ENCODE measurements at places on chromosomes 11 and 22.

GRCh38 chr22:43731988-43732387 is 80.1 kb downstream of the EFCAB6 start:
- DNase-seq = no peak

GRCh38 chr11:69948256-69949141 is 129.3 kb upstream of the FGF3 start:
- DNase-seq = no peak

- no peak for DNase-seq
Observed at GRCh38 chr11:71140206-71140919, 112.0 kb downstream of the SHANK2 start.

DNA sequence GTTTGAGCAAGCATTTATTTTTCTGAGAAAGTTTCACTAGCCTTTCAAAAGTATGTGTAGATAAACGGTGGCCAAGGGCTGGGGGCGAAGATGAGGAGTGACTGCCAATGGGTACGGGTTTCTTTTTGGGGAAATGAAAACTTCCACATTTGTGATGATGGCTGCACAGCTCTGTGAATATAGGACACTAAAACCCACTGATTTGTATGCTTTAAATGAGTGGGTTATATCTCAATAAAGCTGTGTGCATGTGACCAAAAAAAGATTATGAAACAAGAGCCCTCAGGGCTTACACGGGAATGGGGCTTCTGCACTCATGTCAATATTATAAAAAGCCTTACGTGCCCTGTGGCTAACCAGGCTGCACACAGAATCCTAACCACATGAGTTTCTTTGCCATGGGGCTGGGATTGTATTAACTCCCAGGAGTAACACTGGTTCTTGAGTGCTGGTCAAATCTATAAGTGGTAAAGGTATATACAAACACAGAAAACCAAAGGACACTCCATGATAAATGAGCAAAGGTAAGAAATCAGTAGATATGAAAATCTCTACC is 31.3 kb downstream of the ABCC8 start:
- DNase-seq = no peak

DNA sequence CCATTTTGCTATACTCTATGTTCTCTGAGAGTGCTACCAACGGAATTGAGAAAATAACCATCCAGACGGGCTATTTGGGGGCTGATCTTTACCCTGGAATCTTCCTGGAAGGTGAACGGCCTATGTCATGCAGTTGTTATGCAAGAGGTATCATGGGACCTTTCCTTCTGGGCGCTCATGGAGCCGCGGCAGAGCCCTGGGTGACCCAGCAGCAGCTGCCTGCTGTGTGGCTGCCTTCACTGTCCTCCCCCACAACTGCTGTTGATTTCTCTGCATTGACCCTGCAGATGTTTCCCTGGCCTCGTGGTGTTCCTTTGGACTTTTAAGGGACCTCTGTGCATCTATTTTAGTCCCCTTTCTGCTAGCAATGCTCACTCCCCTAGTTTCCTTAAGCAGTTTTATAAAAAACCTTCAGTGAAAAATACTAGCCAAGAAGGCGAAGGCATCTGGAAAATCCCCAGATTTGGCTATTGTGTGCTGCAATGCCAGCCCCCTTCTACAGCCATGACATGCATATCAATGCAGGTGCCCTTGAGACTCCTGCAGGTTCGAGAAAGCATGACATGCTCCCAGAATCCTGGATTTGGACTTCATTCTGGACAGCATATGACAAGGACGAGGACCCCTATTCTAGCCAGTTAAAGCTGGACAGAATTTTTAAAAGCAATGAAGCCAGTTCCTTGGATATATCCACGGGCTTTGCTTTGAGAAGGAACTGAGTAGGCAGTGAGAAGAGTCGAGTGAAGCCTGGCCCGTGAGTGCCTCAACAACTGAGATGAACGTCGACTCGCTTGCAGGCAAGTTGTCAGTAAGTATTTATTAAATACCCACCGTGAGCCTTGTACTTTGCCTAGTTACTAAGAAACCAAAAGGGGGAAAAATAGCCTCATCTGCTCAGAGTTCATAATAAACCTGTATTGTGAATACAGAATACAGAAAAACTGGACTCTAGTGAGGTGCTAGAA is at the start of gene SLC25A18:
Gene SLC25A18, plus strand, starts transcription at position 593 of the 965 bp plus-strand sequence. CDS start 16,447 bp downstream, outside the sequence.
- DNase-seq = no peak

- DNase-seq = no peak
Observed at GRCh38 chr11:126878913-126879482, 121.6 kb downstream of the KIRREL3 start.

All from brain pericyte (primary cell).